GM12892 (cell line): ENCODE measurements at places on chromosomes 2 and 18.

DNA sequence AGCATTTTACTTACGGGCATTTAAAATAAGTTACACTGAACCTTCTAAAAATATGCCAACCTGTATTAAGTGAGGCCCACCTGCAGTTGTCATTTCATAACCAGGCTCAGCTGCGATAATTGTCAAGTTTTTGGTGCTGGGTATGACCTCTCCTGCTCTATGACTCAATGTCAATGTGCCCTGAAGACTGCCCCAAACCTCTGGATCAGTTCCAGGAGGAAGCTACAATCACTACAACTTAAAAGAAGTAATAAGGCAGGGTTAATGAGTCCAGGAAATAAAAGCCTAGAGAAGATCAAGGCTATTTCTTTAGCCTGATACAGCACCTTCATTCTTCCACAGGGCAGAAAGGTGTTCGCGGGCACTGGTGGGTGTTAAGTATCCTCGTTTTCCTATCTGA lies 22.9 kb downstream of the POLR1A start:
- no peak for DNase-seq

DNA sequence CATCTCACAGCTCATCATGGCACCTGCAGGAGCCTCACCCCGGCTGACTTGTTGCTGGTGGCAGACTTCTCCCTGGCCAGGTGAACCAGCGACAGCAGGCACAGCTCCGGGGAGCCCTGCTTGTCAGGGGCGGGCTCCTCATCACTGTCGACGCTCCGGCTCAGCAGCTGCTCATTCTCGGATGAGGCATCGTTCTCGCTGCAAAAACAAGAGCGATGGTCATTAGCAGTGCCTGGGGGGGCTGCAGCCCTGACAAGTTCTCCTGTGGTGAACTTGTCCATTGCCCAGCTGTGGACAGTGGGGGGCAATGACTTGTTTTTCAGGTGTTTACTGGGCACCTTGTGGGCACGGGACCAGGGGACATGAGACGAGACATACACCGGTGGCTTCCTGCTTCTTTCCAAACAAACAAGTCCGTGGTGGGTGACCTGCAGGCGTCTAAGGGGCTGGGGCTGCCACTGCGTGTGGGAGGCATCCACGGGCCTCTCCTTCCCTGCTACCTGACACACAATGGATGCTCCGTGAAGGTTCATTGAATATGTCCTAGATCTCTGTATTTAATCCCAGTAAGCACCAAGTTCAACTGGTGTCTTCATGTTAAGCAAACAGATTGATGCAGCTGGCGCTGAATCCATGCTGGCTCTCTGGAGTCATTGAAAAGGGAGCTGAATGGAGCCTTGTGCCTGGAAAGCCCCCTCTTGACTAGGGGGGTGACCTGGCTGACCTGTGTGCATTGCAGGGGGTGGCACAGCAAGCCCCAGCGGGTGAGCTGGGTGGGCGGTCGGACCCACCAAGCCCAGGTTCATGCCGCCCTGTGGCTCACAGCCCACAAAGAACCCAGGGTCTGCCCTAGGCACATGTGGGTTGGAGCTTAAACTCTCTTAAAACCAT lies 81.0 kb downstream of the EDAR start:
- no peak for DNase-seq

DNA sequence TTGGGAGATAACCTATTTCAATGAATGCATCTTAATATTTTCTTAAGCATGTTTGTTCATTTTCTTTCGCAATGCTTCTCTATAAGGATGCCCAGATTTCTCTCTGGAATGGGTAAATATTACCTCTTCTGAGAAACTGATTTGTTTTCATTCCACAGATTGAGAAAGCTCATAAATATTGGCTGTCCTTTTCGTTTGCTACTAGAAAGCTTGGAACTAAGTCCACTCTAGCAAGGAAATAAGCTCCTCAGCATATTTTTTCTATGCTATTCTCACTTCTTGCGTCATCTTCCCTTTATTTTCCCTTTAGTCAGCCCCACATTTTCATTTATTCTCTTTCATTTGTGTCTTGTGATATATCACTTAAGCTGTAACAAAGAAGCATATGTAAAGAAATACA lies 76.3 kb downstream of the ANTXR1 start:
- DNase-seq: no peak

- no peak for DNase-seq
Observed at GRCh38 chr18:70228536-70228935, 23.0 kb upstream of the RTTN start.

- no peak for DNase-seq
Observed at GRCh38 chr18:80196528-80197320, 50.6 kb downstream of the PARD6G start.

DNA sequence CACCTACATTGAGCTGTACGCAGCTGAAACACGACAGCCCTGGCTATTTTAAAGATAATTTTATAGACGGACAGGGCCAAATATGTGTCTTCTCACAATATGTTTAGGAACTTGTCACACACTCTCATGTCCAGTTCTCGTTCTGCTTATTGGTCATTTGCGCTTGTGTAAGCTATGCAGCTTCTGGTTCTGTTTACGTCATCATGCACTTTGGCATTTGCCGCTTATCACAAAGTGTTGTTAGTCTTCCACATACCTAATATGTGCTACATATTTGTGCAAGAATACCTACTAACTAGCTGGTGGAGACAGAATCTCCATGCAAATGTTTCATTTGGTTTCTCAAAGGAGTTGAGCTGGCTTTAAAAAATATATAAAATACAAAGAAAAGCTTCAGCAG lies 7.5 kb upstream of the ZNF516 start:
- no peak for DNase-seq

DNA sequence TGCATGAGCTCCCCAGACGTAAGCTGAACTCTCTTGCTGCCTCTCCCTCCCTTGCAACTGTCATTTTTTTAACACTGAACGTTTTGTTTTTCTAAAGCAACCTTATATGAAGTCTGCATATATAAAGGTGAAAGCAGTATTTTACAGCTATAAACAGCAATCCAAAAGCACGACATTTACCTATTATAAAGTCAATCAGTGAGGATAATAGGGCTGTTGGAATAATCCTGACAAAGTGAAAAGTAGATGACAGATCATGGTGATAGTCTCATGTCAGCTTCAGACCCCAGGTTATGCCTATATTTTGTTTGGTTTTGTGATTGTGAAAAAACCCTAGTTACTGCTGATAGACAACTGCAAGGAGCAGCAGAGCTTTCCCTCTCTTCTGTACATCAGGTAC lies 195.8 kb downstream of the TNS1 start:
- no peak for DNase-seq

- DNase-seq: no peak
Observed at GRCh38 chr2:211373203-211373602, 816.8 kb downstream of the CPS1 start.

- no peak for DNase-seq
Observed at GRCh38 chr2:101026253-101026701, 24.2 kb downstream of the RPL31 start.
